ENCODE measurements at places on chromosomes 7 and 10.

- no peak for DNase-seq
Measured at GRCh38 chr7:135930565-135931461, 46.3 kb downstream of the MTPN start.

DNA sequence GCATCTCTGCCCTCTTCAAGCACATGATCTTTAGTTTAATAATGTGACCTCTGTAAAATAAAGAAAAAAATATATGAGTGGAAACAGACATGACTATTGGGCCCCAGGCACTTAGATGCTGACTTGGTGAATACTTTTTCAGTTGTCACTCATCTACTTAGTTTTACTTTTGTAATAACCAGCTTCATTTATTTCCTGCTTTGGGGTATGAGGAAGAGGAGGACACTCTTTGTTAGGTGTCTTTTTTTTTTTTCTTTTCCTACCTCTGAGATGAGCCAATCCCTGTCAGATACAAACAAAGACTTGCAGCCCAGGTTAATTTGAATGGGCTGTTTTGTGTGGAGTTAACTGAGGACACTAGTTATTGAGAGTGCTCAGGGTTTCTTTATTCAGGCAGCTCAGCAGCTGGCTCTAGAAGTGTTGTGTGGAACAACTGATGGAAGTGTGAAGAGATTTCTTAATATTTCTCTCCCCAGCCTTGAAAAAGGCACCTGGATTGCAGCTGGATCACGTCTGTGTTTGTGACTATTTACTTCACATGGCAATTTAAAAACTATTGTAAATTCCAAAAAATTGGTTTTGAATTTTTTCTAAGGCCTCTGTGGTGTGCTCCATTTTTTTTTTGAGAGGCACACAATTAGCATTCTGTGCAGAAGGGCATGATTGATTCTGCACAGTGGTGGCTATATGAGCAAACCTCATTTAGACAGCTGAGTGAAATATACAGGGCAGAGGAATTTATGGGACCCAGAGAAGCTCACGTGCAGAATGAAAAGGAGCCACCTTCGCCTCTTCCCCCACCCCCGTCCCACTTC lies 333.8 kb downstream of the LRMDA start:
- DNase-seq, result no peak

DNA sequence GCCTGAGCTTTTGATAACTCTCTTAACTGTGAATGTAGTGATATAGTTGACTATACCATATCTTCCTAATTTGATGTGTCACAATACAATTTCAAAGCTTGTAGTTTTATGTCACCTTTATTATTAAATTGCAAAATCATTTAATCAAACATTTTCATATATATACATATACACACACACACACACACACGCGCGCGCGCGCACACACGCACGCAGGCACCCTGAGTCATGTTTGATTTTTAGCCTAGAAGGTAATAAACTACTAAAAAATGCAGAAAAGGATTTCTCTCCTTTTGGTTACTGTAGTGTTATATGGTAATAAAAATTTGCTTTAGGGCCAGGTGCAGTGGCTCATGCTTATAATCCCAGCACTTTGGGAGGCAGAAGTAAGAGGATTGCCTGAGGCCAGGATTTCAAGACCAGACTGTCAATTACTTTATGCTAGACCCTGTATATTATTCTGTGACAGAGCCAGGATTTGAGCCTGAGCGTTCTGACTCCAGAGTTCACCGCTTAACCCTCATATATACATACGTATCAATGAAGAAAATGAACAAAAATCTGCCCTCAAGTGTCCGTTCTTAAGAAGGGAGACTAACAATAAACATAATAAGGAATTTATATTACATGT lies 89.6 kb downstream of the PODXL start:
- no peak for DNase-seq

DNA sequence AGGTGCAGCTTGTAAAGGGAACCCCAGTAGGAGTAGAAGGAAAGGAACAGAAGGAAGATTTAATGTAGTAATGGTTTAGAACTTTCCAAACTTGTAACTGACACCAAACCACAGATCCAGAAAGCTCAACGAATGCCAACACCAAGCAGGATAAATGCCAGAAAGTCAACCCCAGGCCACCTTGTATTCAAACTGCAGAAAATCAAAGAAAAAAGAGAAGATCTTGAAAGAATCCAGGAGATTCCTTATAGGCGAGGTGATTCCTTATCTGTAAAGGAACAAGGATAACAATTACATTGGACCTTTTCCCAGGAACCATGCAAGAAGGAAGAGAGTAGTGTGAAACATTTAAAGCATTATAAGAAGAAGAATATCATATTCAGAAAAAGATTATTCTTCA lies 93.6 kb downstream of the NKX6-2 start:
- DNase-seq, result no peak

DNA sequence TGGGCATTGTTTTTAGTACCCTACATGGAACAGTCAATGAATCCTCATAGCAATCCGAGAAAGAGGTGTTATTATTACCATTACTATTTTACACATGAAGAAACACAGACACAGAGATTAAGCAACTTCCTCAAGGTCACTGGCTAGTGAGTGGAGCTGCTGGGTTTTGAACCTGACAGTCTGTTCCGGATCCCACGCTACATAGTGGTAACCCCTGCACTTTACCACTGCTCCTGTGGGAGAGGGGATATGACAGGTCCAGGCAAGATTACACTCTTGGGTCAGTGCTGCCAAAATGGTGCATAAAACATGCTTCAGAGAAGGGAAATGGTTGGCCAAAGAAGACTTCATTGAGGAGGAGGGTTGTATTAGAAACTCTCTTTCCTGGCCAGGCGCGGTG lies 185.7 kb downstream of the XPNPEP1 start:
- DNase-seq, result no peak

DNA sequence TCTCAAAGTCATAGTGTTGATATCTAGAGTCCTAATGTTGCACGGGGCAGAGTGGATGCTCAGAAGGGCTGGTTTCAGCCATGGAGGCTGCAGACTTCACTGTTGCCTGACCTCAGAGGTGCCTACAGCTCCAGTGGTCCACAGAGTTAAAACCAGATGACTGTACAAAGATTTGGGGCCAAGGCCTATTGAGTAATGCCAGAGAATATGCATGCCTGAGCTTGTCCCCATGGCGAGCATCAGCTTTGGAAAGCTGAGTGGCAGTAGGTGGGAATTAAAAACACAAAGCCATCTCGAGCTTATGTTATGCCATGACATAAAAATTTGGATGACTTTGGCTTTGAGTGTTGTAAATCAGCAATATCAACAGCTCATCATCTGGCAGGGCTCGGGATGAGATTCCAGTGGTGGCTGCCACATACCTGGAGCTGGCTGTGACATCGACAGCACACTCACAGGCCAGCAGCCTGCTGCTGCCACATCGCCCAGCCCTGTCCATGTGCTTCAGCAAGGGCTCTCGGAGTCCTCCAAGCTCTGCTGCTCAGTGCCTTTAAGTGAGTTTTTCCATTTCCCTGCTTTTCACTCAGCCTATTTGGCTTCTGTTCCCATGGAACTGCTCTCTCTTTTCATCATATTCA lies 379.6 kb downstream of the TNS3 start:
- DNase-seq, result no peak

DNA sequence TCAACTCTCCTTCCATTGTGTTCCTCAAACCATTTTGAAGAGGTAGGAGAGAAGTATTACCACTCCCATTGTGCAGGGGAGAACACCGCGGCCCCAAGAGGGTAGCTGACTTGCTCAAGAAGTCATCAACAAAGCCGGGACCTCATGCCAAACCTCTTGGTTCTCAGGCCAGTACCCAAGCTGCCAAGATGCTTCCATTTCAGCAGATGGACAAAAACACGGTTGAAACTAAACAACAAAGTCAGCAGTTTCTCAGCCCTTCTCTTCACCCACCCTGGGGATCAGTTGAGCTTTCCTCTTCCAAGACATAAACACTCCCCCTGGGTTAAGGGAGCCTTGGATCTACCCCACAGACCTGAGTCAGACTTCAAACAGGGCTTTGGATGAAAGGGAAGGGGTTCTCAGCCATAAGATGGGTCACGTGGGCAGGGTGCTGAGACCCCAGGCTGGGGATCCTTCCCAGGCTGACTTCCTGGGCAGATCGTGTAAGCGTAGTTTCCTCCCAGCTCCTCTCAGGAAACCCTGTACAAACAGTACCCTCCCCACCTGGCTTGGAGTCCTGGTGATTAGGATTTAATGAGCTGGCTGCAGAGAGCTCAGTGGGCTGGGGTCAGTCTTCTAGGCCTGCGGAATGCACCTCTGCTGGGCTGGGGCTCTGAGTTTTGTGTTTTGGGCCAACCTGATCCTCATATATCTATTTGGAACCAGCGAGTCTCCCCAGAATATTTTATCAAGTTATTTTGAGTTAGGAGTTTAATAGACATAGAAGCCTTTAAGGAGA lies 27.3 kb downstream of the EMX2 start:
- no peak for DNase-seq

GRCh38 chr10:67079126-67079525 lies 153.3 kb downstream of the LRRTM3 start:
- DNase-seq, result no peak

Measured in GM12864 (cell line).